ENCODE measurements at places on chromosomes 2 and 18. TPM values are rescaled to one million over a fixed set of nuclear protein-coding genes. Genes with fewer than 3 reads are reported as not detected.

Gene PDE1A
- 10.9 TPM for total RNA-seq

DNA sequence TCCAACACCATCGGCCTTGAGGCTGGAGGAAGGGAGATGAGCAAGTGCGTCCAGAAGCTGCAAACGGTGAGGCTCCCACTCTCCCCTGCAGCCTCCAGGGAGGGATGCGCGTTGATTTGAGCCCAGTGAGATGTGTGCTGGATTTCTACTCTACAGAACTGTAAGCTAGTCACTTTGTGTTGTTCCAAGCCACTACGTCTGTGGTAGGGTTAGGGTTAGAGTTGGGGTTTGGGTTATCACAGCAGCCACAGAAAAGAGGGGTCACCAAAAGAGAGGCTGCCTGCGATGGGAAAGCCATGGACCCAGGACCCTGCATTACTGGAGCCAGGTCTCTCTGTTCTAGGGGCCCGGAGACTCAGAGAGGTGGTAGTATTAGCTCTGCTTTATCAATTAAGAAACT, 94.5 kb downstream of the KCNF1 start:
- DNase-seq, result no peak

DNA sequence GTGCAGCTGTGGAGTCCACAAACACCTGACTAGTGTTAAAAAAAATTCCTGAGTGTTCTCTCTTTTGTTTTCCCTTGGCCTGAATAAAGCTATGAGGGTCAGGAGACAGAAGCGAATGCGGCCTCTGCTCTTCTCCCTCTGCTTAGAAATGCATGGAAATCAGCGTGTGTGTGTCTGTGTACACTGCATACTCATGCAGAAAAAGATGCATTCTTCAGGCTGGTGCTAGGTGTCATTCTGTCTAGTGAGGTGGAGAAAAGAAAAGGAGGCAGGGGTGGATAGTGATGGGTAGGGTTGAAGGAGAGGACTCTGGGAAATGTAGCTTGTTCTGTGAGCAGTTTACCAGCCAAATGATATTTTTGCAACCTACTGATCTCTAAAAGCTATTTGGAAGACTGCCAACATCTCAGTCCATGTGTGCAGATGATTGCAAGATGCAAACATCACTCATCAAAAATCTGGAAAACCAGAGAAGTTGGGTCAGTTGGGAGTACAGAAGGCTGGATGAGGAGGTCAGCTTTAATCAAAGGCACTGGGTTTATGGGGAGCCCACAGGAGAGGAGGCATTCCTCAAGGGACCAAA, 177.7 kb downstream of the INSIG2 start:
- DNase-seq, result no peak

Gene SERPINB13
- total RNA-seq, result not detected

Gene ATF2
- 27.0 TPM for total RNA-seq

DNA sequence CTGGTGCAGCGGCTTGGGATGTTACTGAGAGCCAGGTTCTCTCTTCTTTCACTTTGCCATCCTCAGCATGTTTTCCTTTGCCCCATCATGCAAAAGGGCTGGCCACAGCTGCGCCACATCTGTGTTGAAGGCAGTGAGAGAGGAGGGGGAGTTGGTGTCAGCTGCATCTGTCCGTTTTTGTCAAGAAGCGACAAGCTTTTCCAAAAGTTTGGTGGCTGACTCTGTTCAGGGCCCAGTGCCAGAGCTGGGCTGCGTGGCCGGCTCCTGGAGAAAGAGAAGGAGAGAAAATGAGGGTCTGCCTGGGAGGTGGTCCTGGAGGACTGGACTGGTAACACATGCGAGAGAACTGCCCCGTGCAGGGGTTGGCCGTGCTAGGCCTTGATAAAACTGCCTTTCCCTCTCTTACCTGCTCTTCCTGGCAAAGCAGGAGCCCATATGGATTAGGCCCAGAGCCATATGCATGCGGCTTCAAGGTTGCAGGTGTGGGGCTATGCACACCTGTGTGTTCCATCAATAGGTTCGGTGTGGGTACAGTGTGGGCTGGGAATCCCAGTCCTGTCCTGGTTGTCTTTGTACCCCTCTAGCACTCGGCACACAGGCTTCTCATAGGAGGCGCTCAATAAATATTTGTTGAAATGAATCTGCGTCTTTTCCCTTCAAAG, 9.0 kb downstream of the RNF144A start:
- DNase-seq, result peak; percentile 19

Gene CASP10
- 2.8 TPM for total RNA-seq

Gene IL36B
- total RNA-seq, result not detected

DNA sequence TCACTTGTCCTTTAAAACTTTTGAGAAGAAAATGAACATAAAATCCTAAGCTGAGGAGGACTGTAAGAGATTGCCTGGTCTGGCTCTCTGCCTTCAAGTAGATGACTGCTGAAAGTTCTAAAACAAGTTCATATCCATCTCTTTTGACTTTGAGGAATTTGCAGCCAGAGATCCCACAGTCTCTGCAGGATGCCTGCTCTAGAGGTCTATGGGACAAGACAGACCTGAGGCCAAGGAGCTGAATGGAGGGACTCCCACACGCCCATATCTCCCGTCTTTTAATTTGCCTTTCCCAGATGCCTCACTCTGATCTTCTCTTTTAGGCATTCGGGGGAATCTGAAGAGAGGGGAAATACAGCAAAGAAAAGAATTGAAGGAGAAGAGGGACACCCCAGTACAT, 255.9 kb upstream of the RASGRP3 start:
- DNase-seq, result no peak

DNA sequence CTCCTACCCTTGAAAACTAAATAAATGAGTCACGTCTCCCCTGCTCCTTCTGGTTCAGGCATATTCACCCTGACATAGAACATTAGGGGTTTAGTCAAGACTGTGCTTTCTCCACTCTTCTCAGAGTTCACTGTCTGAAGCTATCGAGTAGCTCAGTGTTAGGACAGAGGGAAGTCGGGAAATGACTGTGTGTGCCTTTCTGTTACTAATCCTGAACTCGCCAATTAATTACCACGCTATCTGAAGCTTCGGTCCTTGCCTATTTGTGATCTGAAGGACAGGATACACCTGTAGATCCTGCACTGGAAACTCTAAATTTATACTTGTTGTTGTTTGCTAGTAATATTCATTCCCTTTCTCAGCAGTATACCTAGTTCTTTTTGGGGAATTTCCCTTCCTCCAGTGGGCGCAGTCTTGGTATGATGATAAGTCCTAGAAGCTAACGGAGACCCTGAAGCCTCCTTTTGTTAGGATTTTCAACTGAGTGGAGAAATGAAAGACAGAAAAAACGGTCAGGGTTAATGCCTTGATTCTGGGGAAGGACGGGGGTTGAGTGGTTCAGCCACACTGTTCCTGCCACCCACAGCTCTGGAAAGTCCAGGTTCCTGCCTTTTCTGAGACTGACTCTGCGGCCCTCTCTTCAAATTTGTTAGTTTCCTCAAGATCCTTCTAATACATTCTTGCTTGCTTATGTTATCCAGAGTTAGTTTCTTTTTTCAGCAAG, 218.0 kb downstream of the DLGAP1 start:
- no peak for DNase-seq

DNA sequence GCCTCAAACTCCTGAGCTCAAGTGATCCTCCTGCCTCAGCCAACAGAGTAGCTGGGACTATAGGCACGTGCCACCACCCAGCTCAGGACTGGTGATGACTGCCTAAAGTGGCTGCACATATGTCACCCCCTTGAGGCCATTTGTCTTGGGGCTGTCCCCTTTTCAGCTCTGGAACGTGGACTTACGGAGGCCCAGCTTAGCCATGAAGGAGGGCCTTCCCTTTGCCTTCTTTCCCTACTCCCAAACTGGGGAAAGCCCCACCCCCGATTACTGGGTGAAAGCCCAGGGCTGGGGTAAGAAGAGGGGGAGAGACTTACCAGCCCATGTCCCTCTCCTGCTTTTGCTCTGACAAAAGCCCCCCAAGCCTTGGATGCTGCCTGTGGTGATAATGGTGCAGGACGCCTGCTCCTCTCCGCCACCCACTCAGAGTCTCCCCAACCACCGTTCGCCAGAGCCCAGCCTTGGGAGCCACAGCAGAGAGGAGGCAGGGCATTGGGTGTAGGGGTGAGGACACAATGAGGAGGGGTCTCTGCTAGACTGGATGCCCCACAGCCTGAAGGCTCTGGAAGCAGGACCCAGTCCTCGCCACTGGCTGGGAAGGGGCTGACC, 2.5 kb upstream of the DUSP2 start:
- no peak for DNase-seq

- no peak for DNase-seq
Measured at GRCh38 chr18:75654851-75655751, 227.6 kb upstream of the SMIM21 start.

DNA sequence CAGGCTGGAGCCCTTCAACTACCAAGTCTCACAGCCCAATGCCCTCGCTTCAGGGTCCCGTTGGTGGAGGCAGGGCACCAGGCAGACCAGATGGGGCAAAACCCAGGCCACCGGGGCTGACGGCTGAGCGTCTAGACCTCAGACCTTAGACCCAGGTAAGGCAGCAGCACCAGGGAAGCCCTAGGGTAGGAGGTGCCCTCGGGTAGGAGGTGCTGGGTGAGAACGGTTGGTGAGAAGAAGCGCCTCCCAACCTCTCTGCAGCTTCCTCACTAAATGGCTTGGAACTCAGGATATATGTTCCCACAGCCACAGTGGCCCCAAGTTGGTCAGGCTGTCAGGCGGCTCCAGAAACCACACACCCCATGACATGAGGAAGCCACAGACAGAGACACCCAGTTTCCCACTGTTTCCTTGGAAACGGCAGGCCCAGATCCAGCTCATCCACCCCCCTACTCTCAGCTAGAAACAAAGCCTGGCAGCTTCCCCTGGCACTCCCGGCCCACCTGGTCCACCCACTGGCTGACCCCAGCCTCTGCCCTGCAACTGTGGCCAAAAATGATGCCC, 13.1 kb upstream of the MLPH start:
- DNase-seq, result peak; percentile 4

Gene ALKAL2
- total RNA-seq, result not detected

Gene IL37
- not detected for total RNA-seq

Gene IL36A
- total RNA-seq, result not detected

DNA sequence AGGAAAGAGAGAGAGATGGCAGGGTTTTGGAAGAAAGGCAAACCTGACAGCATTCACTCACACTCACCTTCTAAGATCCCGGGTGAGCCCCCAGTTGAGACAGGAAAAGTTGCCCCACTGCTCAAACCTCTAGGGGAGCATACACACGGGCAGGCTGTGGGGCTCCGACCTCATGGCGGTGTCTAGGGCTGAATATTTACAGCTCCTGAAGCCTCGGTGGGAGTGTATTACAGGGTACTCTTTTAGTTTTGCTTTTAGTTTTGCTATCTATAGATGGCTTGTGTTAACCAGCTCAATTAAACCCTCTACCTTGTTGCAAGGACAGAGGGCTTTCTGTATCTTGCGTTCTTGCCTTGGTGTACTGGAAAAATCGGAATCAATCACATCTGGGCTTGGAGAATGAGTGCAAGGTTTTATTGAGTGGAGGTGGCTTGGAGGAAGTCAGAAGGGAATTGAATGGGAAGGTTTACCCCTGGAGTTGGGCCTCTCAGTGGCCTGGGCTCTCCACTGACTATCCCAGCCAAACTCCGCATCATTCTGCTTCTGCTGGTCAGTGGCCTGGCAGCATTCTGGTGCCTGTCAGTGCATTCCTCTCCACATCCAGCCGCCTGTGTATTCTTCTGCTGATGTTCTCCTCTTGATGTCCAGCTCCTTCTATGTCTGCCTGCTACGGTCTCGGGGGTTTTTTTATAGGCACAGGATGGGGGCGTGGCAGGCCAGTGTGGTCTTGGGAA, 10.1 kb upstream of the IFIH1 start:
- DNase-seq, result no peak

Gene DSEL
- 0.06 TPM for total RNA-seq

- DNase-seq, result no peak
Measured at GRCh38 chr2:33166287-33166881, 219.6 kb downstream of the LTBP1 start.

Gene FEV
- total RNA-seq, result not detected

DNA sequence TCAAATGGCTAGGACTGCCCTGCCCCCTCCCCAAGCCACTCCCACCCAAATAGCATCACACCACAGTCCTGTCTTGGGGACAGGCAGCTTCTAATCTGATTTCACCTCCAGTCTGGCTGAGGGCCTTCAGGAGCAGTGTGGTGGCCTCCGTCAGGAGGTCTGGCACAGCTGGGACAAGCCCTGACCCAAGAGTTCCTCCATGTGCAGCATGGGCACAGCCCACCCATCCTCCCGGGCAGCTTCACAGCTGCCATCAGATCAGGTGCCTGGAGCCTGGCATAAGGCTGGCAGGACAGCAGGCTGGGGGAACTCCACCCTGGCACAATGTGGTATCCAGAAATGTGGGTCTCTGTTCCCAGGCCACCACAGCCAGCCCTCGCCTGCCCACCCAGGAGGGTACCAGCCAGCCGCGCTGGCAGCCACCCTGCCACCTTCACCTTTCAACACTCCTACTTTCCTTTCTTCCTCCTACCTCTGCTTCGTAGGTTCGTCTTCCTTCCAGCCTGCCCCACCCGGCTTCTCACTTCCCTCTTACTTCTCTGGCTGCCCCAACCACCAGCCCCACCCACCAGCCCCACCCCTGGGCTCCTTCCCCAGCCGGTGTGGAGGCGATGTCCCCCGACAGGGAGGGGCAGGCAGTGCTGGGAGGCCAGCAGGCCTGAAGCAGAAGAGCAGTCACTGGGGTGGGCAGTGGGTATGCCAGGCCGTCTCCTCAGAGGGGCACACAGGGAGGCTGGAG, at the start of gene CAPG:
Gene CAPG (minus strand): TSS at position 522 of the 739 bp plus-strand sequence. CDS start 8,221 bp downstream, outside the sequence.
- no peak for DNase-seq

DNA sequence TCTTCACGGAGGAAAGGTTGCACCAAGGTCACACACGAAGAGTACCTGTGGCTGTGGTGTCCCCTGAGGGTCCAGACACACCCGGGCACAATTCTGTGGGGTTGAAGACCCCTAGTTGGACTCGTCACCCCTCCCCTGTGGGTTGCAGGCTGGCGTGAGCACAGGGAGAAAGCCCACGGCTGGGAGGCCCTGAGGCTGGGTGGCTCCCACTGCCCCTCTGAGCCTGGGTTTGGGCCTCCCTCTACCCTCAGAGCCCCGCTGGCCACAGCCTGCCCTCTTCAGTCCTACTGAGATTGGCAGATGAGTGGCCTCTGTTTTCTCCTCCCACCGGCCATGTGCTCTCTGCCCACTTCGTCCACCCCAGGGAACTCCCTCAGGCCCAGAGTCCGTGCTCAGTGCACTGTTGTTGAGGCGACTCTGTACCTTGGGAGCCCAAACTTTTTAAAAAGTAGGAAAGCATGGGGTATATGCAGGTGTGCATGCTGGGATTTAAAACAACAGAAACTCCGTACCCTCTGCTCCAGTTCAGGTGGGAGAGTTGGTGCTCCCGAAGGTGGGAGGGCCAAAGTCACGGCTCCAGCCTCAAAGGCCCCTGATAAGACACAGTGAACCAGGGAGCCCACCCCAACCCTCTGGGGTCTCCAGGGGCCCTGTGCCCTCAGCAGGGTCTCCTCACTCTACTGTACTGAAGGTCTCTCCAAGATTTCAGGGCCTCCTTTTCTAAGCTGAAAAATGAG, 19.1 kb downstream of the RAMP1 start:
- no peak for DNase-seq

- DNase-seq, result peak; percentile 87
Measured at GRCh38 chr18:43278355-43278754, 1.1 kb upstream of the SYT4 start.

DNA sequence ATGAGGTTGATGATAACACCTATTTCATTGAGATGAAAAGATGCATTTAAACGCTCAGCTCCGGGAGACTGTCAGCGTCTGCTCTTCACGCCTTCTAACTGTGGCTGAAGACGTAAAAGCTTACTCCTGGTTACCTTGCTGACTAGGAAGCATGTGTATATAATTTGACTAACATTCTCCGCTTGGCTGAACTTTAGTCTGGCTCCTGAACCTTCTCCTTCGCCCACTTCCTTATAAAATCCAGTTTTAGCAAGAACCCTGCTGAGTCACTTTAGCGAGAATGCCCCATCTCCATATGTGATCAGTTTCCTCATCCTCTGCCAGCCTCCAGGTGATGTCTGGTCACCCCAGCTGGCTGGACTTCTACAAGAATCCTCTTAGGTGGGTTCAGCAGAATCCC, 12.7 kb upstream of the CREG2 start:
- no peak for DNase-seq

All from G401 (cell line).